ENCODE measurements at places on chromosomes 1 and 21.

DNA sequence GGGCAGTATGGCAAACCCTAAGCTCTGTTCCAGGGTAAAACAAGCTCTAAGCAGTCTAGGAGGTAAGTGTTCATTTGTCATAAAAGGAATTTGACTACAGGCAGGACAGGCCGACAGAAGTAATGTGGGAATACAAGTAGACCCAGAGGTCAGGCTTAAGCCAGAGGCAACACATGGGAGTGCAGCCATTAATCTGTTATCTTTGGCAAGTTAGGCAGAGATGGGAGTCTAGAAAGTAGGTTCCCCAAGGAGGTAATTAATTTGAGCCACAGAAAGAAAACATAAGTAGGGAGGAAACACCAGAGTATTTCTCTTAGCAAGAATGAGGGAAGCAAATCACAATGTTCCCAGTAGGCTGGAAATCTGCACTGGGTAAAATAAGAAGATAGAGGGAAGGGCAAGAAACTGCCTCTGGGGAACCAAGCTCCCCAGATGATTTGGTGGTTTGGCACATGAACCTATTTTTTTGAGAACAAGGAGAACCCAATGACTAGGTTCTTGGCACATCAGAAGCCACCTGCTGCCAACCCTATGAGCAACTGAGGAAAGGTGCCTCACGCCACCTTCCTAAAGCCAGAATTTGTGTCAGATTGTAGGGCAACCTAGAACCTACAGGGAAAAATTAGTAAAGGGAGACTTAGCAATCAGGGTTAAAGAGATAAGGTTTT, 636.4 kb upstream of the PLXNA2 start:
- no peak for DNase-seq

- DNase-seq, result no peak
These were observed 704.5 kb upstream of the B3GALT2 start for GRCh38 chr1:193890935-193891334.

DNA sequence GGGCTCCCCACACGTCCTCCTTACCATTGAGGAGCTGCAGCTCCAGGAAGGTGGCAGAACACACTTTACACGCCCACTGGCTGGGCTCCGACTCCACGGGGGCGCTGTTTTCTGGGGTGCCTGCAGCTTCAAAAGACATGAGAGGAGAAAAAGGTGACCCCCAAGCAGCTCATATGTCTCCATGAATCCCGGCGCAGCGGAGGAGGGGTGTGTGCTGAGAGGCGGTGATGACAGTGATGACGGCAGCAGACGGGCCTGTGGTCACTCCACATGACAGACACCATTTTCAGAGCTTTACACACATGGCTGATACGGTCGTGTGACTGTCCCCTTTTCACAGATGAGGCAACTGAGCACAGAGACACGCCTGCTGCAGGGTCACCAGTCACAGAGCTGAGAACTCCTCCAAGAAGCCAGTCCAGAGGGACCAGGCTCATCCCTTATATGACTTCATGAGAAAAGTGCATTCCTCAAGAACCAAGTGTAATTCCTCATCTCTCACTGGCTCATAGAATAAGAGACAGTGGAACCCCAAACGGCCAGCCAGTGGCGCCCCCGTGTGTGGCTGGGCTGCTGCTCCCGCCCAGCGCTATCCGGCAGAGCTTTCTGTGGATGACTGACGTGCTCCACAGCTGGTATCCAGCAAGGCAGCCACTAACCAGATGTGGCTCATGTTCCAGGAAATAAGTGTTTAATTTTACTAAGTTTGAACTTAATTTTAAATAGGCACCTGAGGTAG, 31.9 kb downstream of the PRDM15 start:
- DNase-seq, result no peak

DNA sequence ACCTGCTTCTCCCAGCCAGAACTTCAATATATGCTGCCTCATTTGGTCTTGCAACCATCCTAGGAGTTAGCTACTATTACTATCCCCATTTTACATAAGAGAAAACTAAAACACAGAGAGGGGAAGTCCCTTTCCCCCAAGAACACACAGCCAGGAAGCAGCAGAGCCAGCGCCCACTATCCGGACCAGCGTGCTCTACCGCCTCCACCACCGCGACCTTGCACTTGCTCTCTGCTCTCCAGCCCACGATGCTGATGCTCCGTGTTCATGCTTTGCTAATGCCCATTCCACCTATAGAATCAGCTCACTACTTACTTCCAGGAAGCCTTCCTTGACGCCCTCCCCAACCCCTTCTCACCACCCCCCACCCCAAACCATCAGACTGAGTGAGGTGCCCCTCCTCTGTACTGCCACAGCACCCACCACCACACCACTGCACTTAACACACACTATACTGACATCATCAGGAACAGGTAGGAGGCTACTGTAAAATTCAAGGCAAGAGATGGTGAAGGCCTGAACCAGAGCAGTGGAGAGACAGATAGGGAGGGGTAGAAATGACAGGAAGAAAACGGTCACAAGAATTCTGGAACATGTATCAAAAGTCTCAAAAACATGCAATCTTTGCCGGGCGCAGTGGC, 9.4 kb downstream of the TMEM53 start:
- DNase-seq, result no peak

Measured in tibial nerve (tissue), 4 donors.